ENCODE measurements at places on chromosomes 1 and 21.

DNA sequence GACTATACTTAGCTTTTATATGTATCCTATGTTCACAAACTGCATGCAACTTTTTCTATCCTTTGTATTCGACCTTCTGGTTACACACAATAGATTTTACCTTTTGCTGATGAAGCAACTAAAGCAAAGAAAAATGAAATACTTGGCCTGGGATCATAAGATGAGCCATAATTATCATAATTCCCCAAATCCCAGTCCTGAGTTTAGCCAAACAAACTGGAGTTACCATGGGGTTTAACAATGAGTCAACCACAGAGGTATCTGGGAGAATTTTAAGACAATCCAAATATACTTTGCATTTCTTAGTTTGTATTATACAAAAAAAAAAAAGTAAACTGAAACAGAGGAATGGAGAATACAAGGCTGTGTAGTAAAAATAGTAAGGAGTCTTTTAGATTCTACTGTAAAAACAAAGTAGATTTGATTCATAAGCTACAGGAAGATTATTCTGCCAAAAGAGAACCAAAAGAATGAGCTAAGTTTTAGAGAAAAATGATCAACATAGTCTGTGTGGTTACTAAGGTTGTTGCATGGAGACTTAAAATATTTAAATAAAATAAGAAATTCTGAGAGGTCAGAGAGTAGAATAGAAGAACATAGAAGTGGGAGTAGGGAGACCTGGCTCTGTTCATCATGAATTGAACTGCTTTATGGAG lies 60.4 kb upstream of the GORAB start:
- DNase-seq = no peak

- no peak for DNase-seq
Observed at GRCh38 chr1:161480381-161481035, 24.7 kb upstream of the FCGR2A start.

- DNase-seq = no peak
Observed at GRCh38 chr1:60878323-60878722, 204.0 kb upstream of the NFIA start.

DNA sequence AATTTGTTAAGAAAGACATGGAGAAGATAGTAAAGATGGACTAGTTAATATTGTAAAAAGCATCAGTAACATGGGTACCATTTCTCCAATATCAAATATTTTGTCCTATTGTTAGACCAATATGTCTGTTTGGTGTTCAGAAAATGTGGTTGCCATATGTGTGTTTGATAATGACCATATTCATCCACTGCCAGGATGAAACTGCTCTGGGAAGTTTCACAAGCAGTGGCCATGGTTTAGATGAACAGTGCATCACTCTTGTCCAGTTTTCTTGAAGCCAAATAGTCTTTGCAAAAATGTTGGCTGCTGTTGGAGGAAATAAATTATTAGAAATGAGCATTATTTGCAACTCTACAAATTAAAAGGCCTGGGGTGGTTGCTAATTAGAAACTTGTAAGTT lies 333.8 kb downstream of the NUF2 start:
- no peak for DNase-seq

GRCh38 chr1:221712776-221713431 lies 29.0 kb downstream of the DUSP10 start:
- DNase-seq = no peak

GRCh38 chr1:156053768-156054499 lies at the start of gene UBQLN4:
UBQLN4 (minus strand) TSS chr1:156053798; CDS start chr1:156053701, 97 bp downstream.
- no peak for DNase-seq

GRCh38 chr1:43481491-43481890 lies 27.8 kb upstream of the HYI start:
- no peak for DNase-seq

DNA sequence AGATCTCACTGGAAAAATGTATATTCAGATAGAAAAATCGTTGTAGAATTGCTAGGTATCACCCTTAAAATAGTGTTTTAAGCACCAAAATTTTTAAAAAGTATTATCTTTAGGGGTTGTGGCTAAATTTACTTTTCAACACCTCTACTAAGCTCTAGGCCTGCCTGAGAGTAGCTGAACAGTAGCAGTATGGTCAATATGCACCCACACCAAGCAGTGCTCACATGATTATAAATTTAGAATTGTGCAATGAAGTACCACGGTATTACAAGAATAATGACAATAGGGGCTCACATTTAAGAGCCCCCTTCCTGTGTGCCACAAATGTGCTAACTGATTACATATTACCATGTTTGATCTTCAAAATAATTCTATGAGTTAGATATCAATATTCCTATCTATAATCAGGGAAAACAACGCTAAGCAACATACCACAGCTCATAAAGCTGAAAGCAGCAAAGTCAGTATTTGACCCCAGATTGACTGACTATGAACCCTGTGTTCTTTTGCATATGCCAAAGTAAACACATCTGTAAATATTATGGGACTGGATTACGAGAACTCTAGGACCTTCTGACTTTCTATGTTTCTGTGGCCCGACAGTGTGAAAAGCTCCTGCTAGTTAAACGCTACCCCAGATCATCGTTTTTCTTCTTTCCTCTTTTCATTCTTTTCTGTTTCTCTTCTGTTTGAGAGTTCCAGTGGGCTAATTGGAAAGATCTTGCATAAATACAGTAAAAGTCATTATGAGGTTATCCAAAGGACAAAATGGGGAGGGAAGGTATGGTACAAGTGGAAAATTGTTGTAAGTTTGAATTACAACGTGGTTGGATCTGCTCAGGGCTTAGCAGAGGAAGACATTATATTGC lies 201.1 kb upstream of the C1orf87 start:
- DNase-seq = no peak

- no peak for DNase-seq
Observed at GRCh38 chr1:67732750-67733151, 47.8 kb downstream of the GADD45A start.

DNA sequence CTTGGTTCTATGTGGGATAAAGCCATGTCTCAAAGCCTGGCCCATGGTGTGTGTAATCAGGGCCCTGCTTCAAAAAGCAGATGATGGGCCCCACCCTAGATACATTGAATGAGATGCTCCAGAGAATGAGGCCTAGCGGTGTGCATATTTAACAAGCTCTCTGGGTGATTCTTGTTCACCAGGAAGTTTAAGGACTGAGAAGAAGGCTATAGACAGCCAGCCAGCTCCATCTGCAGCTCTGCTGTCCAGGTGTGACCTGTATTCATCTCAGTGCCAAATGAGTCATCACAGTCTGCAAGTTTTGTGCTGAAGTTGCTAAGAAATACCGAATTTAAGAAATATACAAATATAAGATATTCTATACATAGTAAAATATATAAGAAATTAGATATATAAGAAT lies 182.0 kb upstream of the RUNX1 start:
- no peak for DNase-seq

GRCh38 chr21:17866590-17866989 lies 47.4 kb upstream of the C21orf91 start:
- DNase-seq = no peak

- no peak for DNase-seq
Observed at GRCh38 chr1:84940481-84940880, 47.5 kb upstream of the LPAR3 start.

Data from chondrocyte (in vitro differentiated cells).